ENCODE measurements at places on chromosomes 1 and 21.

DNA sequence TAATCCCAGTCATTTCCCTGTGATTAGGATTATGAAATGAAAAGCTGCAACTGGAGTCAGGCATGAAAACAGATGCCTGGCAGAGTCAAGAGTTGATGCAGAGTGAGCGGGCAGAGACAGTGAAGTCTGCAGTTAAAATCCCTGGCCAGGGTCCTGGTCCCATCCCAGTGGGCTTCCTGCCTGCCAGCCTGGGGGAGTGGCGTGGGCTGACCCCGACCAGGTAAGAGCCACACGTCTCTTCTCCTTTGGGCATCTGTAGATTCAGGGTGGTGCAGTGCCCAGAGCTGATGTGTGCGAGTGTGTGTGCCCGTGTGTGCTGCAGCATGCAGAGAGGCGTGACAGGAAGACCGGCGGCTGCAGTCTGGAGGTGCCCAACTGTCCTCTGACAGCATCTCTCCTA lies 6.2 kb upstream of the KIAA1614 start:
- no peak for DNase-seq

GRCh38 chr1:39608921-39609320 lies 30.5 kb downstream of the HEYL start:
- DNase-seq = no peak

GRCh38 chr1:214670098-214670497 lies 67.1 kb downstream of the CENPF start:
- no peak for DNase-seq

GRCh38 chr1:245395680-245396079 lies 240.9 kb downstream of the KIF26B start:
- DNase-seq = no peak

- no peak for DNase-seq
These were observed 9.7 kb downstream of the SKI start for GRCh38 chr1:2237773-2238172.

DNA sequence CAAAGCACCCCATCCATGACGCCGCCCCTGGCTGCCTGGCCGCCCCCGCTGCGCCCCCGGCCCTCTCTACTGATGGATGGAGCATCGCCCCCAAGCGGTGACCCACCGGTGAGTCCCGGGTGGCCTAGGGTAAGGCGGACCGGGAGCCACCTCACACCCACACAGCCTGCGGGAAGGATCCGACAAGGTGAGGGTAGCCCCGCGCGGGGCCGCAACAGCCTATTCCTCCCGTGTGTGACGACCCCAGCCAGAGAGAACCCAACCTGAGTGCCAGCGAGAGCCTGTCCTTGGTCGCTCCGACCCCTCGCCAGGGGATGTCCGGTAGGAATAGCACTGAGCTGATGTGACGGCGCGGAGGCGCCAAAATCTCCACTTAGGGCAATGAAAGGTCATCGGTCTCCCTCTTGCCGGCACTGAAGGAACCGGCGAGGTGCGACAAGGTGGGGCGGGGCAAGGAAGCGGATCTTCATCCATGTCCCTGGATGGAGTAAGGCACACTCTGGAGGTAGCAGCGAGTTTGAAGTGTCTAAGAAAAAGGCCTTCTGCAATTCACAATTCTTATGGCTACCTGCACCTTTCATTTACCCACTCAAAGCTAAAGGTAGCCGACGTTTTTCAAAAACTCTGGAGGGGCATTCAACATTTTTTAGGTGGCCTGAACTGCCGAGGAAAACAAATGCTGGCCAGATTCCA lies 19.7 kb upstream of the CHIA start:
- no peak for DNase-seq

GRCh38 chr21:31629972-31630711 lies 29.4 kb upstream of the SOD1 start:
- peak; percentile 28 for DNase-seq

DNA sequence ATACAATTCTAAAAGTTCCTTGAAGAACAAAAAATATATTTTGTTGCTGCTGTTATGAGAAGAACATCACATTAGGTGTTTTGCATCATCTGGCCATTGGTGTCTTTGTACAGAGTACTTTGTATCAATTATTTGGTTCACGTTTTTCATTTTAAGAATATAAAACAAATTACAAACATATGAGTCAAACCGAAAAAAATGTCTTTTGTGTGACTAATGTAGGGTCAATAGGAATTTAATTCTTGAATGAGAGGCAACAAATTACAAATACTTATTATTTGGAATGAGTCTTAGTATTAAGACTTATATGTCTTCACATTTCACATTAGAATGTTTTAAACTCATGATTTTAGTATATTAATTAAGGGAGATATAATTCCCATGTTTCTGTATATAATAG lies 54.8 kb downstream of the NR5A2 start:
- peak; percentile 32 for DNase-seq

DNA sequence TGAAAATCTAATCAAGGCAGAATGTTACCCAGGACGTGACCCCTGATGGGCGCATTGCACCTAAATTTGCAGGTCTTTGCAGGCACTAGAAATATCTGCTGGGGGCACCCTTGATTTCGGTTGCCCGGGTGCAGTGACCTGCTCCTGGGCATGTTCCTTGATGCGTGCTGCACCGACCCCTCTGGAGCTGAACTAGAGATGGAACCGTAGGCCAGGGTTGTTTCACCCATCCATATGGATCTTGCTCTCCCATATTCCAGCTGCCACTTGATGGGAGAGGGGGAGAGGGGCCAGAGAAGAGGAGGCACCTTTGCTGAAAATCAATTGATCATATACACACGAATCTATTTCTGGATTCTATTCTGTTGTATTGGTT lies 8.4 kb upstream of the COL18A1 start:
- DNase-seq = no peak

- DNase-seq = no peak
These were observed 212.3 kb upstream of the PLXNA2 start for GRCh38 chr1:208456487-208456886.

- no peak for DNase-seq
These were observed 68.6 kb downstream of the KAZN start for GRCh38 chr1:14666962-14667650.

- no peak for DNase-seq
These were observed 80.0 kb downstream of the HUNK start for GRCh38 chr21:31952828-31953227.

DNA sequence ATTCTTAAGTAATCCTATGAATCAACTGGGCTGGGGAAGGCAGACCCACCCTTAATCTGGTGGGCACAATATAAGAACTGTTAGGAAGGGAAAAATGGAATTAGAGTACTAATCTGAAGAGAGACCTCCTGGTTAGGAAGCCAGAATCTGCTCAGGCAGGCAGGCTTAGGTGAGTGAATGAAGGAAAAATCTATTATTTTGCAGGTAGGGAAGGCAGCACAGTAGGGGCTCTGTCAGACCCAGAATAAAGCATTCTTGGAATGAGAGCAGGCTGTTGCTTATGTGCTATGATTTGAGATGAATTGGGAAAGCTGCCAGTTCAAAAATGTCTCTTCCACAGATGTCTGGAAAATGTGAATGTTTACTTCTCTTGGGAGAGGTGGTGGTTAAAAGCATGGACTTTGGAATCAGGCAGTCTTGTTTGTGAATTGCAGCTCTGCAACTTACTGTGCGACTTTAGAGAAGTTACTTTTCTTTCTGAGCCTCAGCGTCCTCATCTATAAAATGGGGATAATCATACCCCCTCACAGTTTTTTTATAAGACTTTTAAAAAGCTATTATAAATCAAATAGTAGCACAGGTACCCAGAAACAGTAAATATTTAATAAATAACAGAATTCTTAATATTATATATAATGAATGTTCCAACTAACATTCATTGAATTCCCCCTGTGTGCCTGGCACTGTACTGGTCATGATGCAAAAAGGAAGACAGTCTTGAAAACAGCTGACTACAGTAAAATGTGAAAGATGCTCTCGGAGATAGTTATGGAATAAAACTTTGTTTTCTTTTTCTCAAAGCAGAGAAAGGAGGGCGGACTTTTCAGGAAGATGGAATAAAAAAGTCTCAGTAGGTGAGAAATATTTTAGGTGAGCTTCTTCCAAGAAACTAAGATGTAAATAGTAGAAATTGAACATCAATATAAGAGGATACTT lies 15.3 kb upstream of the ZNF644 start:
- no peak for DNase-seq

DNA sequence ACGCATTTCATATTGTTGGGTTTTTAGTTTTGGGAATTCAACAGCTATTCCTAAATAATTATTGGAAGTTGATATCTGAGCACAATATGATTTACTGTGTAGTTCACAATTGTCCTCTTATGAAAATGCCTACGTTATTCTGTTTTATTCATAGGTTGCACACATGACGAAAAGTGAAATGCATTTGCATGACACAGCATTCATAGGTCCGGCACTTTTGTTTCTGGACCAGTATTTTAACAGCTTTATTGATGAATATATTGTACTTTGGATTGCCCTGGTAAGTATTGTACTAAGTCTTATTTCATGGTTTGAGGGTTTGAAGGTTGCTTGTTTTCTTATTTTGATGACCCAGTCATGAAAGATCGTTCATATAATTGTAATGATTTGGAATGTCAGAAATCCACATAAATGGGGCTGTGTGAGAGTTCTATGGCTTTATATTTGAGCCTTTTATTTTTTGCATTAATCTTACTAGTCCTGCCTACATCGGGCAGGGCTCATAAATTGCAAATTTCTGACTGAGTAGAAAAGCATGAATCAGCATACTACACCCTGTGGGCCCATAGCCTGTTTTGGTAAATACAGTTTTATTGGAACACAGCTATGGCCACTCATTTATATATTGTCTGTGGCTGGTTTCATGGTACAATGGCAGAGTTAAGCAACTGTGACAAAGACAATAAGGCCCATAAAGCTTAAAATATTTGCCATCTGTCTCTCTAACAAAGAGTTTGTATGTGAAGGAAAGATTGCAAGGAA lies 17.0 kb downstream of the DENND2D start:
- no peak for DNase-seq

- no peak for DNase-seq
These were observed 87.3 kb downstream of the USP24 start for GRCh38 chr1:55127827-55128343.

DNA sequence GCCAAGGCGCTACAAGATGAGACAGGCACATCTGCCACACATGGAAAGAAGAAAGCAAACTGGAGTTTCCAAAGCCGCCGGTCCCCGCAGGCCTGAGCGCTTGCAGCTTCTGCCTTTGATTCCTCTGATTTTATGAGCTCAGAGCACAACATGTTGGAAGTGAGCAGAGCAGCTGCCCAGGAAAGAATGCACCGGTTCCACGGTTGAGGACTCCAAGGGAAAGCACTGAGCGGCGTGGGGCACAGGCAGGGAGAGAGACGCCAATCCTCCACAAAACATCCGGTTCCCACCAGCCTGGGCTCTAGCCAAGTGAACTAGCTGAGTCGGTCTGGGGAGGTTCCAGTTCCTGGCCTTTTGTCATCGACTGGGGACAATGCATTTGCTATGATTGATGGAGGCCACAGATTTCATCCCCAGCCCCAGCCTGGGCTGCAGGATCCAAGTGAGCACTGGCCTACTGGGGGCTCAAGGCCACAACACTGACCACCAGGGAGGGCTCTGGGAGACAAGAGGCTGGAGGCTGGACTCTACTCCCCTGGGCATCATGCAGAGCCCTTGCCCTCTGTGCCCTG lies 253.1 kb upstream of the IRF2BP2 start:
- peak; percentile 95 for DNase-seq

GRCh38 chr1:3714284-3714741 lies 37.9 kb upstream of the CCDC27 start:
- DNase-seq = no peak

DNA sequence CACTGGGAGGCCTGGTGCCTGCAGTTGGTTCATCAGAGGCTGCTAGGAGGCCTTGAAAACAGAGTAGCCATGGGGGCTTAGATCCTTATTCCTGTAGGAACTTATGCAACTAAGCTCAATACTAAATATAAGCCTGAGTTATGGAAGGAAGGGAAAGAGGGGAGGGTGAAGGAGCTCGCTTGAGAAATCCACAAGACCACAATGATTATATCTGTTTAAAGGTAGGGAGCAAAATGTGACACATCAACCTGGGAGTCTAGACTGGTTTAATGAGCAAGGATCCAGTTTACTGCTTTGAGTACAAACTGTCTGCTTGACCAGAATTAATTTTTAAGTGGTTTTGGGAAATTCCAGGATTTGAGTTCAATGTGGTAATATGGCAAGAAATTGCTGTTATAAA lies 20.4 kb upstream of the ANGPTL7 start:
- DNase-seq = no peak

- DNase-seq = no peak
These were observed 120.9 kb downstream of the EDEM3 start for GRCh38 chr1:184633785-184634184.

DNA sequence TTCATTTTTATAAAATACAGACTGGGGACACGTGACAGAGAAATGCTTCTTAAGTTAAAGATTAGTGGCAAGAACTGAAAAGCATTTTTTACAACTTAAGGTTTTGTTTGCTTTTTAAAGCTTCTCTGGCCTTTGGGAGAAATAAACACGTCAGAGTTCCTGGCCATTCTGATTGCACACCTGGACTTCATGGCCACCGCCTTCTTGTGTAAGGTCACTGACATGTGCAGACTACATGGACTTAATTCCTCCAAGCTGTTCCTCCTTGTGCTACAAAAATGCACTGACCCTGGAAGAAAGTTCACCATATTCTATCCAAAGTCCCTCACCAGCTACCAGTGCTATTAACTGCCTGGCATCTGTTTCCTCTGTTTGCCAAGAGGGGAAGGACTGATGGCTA lies 56.1 kb downstream of the GADD45A start:
- no peak for DNase-seq

- DNase-seq = no peak
These were observed 63.5 kb upstream of the KIAA1614 start for GRCh38 chr1:180849031-180849775.

GRCh38 chr1:20199403-20199802 lies 13.1 kb upstream of the PLA2G2C start:
- DNase-seq = no peak

DNA sequence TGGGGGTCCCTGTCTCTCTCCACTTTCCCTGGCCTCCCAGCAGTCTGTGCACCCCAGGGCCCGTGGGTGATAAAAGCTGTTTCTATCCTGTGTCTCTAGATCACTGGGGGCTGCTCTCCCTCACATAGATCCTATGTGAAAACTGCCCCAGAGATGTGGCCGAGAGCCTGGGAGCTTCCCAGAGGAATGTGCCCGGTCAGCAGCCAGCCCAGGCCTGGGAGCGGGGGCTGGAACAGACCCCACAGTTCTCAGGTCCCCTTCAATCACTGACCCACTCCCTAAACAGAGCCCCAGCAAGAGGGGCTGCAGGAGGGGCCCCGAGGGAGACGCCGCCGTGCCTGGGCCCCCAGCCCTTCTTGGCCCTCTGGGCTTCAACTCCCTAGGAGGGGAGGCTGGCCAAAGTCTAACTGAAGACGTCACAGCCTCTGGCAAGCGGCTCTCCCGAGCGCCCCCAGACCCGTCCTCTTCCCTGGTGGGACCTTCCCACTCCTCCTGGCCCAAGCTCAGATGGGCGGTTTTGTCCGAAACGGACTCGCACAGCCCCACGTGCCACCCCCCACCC lies 403 bp downstream of the MXRA8 start:
- DNase-seq = no peak

Measured in kidney capillary endothelial cell (primary cell).